ENCODE measurements at places on chromosomes 3 and 15. TPM values are rescaled to one million over a fixed set of nuclear protein-coding genes. Genes with fewer than 3 reads are reported as not detected.

PPM1L gene
- total RNA-seq = 0.45 TPM

SH2D7 gene
- total RNA-seq = not detected

GABRA5 gene
- 0.30 TPM for total RNA-seq

SIDT1 gene
- not detected for total RNA-seq

SLC6A11 gene
- total RNA-seq = not detected

GRAMD1C gene
- 4.6 TPM for total RNA-seq

ABI3BP gene
- total RNA-seq = 4.7 TPM

CCDC39 gene
- total RNA-seq = not detected

SLC22A14 gene
- total RNA-seq = not detected

MUC13 gene
- total RNA-seq = not detected

PP2D1 gene
- not detected for total RNA-seq

HYAL2 gene
- total RNA-seq = 84.6 TPM

ACKR4 gene
- not detected for total RNA-seq

IQCH gene
- 1.9 TPM for total RNA-seq

IQCF5 gene
- total RNA-seq = not detected

LINS1 gene
- total RNA-seq = 2.5 TPM

PLA2G4D gene
- total RNA-seq = not detected

RPS17 gene
- total RNA-seq = 3,119 TPM

ASB14 gene
- not detected for total RNA-seq

CNTN4 gene
- not detected for total RNA-seq

CPB1 gene
- total RNA-seq = 0.15 TPM

SLC6A1 gene
- not detected for total RNA-seq

CEP63 gene
- total RNA-seq = 17.4 TPM

MKRN2OS gene
- total RNA-seq = not detected

PLD1 gene
- total RNA-seq = 4.9 TPM

PCOLCE2 gene
- 1.5 TPM for total RNA-seq

PPP1R14D gene
- total RNA-seq = not detected

SNX4 gene
- total RNA-seq = 18.9 TPM

SLC12A1 gene
- total RNA-seq = not detected

ADAMTS7 gene
- 5.0 TPM for total RNA-seq

MYO1E gene
- total RNA-seq = 36.6 TPM

ITIH1 gene
- not detected for total RNA-seq

FAM107A gene
- 1.3 TPM for total RNA-seq

WDR93 gene
- total RNA-seq = 0.15 TPM

GOLGA8T gene
- total RNA-seq = not detected

QRICH1 gene
- total RNA-seq = 53.5 TPM

APH1B gene
- total RNA-seq = 10.6 TPM

MST1R gene
- total RNA-seq = 0.50 TPM

TMCO5A gene
- total RNA-seq = not detected

Measured in bronchus fibroblast of lung (primary cell).